Vagina (tissue), 2 donors: ENCODE measurements at places on chromosomes 12 and 14.

- no peaks in the 10 kb centered on the region for H3K36me3 ChIP-seq
- no peak overlapping the region for H3K4me3 ChIP-seq
- no peaks in the 10 kb centered on the region for H3K27me3 ChIP-seq
- no peak overlapping the region for H3K27ac ChIP-seq
- H3K4me1 ChIP-seq, result no peaks in the 10 kb centered on the region
Measured at GRCh38 chr14:53048631-53049030, 97.8 kb upstream of the FERMT2 start.

DNA sequence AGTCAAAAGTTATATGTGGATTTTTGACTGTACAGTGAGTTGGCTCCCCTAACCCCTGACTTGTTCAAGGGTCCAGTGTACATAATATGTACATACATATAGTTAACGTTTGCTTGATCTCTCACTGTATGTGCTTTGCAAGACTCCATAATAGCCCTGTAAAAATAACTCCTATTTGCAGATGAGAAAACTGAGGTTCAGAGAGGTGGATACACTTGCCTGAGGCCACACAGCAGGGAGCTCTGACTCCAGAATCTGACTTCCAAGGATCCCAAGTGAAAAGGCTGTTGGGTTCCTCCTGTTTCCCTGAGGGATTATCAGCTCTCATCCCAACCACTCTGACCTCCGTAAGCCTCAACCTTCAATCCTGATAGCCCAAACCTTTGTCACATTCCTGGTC, 41.7 kb downstream of the CMKLR1 start:
- DNase-seq, result no peak
- peaks cover 5% of the 10 kb centered on the region for H3K4me1 ChIP-seq
- H3K36me3 ChIP-seq, result no peaks in the 10 kb centered on the region
- no peaks in the 10 kb centered on the region for H3K27me3 ChIP-seq

DNA sequence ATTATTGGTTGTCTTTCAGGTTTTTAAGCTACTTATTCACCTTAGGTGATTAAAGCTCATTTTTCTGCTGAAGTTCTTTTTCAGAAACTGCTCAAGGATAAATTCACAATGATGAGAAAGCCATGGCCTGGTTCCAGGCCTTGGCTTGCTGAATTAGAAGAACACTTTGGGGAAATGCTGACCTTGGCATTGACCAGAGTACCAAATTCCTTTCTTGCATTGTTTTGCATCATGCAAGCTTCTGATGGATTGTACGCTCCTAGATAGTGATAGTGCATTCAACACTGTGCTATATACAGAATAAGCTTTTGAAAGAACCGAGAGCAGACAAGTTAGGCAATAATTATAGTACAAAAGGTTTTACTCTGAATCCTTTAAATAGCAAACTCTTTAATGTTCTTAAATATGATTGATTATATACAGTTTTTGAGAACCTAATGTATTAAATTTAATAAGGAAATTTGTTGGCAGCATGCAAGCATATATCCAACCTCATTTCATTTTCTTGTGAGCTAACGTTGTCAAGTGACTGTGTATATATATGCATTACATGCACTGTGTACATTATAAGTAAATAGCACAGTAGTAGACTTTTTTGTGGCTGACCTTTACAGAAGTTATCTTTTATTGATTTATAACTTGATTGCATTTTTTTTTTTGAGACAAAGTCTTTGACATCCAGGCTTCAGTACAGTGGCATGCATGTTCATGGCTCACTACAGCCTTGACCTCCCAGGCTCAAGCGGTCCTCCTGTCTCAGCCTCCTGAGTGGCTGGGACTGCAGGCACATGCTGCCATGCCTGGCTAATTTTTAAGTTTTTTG, 99.2 kb downstream of the DIP2B start:
- H3K27me3 ChIP-seq, result no peaks in the 10 kb centered on the region
- no peak for DNase-seq
- H3K27ac ChIP-seq, result peak overlapping the region; percentile 17
- no peaks in the 10 kb centered on the region for H3K36me3 ChIP-seq
- no peak overlapping the region for H3K4me3 ChIP-seq

GRCh38 chr14:99055019-99055418, 217.0 kb downstream of the BCL11B start:
- no peak overlapping the region for H3K4me3 ChIP-seq
- no peak overlapping the region for H3K27ac ChIP-seq
- no peaks in the 10 kb centered on the region for H3K36me3 ChIP-seq
- H3K27me3 ChIP-seq, result no peaks in the 10 kb centered on the region

DNA sequence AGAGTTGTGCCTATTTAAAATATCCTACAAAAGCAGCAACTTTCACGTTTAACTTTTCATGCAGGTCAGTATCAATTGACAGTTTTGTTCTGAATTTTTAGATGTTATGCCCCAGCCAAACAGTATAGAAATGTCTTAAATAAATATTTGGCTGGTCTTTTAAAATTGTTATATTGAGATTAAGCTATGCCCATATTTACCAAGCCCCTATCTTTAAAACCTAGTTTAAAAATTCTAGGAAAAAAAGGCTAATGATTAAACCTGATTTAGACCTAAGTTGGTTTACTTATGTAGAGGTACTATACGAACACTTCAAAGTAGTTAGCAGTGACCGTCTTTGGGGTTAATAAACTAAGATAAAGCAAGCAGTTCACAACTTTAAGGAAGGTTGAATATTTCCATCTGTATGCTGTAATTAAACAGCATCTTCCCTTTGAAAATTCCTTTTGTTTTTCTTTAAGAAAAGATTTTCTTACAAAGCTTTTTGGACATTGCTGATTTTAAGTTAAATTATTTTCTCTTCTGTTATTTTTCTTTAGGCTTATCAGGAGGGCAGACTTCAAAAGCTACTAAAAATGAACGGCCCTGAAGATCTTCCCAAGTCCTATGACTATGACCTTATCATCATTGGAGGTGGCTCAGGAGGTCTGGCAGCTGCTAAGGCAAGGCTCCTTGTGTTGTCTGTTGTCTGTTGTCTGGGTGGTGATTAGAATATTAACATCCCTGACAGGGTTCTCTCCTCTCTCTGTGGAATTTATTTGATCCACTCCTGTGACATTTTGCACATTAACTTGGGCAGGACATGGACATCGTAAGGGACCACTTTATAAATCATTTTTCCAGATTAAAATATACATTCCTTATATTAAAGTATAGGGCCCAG, 7.5 kb downstream of the EID3 start:
- H3K4me1 ChIP-seq, result peaks cover 21% of the 10 kb centered on the region
- peaks cover 42% of the 10 kb centered on the region for H3K36me3 ChIP-seq
- no peak for DNase-seq
- H3K27ac ChIP-seq, result no peak overlapping the region
- no peaks in the 10 kb centered on the region for H3K27me3 ChIP-seq
- no peak overlapping the region for H3K4me3 ChIP-seq

- no peaks in the 10 kb centered on the region for H3K4me1 ChIP-seq
- no peak overlapping the region for H3K4me3 ChIP-seq
- H3K36me3 ChIP-seq, result no peaks in the 10 kb centered on the region
- no peak for DNase-seq
- no peaks in the 10 kb centered on the region for H3K27me3 ChIP-seq
- no peak overlapping the region for H3K27ac ChIP-seq
Measured at GRCh38 chr12:77070382-77070781, 5.0 kb upstream of the E2F7 start.

DNA sequence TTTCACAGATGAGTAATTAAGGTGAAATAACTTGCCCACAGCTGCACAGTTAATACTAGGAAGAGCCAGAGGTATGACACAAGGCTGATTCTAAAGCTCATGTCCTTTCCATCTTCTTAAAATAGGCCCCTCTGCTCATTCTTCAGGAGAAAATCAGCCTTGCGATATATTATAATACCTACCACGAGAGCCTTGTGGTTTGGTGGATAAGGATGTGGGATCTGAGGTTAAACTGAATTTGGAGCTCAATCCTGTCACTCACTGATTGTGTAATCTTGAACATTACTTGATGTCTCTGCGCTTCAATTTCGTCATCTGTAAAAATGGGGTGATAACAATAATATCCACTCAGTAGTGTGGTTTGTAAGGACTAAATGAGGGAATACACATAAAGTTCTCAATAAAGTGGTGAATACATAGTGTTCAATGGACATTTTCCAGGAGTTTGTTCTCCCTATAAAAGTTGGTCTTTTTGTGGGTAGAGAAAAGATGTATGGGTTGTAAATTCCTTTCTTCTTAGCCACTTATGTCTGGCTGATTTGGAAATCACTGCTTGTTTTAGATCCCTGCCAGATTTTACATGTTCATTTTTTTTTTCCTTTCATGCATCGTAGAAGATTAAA, 25.1 kb upstream of the ATP2B1 start:
- H3K27ac ChIP-seq, result peak overlapping the region; percentile 41
- H3K4me3 ChIP-seq, result no peak overlapping the region
- H3K27me3 ChIP-seq, result no peaks in the 10 kb centered on the region
- no peaks in the 10 kb centered on the region for H3K36me3 ChIP-seq
- no peak for DNase-seq

GRCh38 chr14:68246074-68246785, 426.7 kb downstream of the RAD51B start:
- no peaks in the 10 kb centered on the region for H3K36me3 ChIP-seq
- DNase-seq, result no peak
- no peak overlapping the region for H3K4me3 ChIP-seq
- peaks cover 81% of the 10 kb centered on the region for H3K4me1 ChIP-seq
- no peaks in the 10 kb centered on the region for H3K27me3 ChIP-seq
- peak overlapping the region; percentile 92 for H3K27ac ChIP-seq

GRCh38 chr14:103001226-103001625, 56.1 kb downstream of the CDC42BPB start:
- peaks cover 64% of the 10 kb centered on the region for H3K36me3 ChIP-seq
- DNase-seq, result no peak
- no peak overlapping the region for H3K4me3 ChIP-seq
- no peaks in the 10 kb centered on the region for H3K27me3 ChIP-seq

DNA sequence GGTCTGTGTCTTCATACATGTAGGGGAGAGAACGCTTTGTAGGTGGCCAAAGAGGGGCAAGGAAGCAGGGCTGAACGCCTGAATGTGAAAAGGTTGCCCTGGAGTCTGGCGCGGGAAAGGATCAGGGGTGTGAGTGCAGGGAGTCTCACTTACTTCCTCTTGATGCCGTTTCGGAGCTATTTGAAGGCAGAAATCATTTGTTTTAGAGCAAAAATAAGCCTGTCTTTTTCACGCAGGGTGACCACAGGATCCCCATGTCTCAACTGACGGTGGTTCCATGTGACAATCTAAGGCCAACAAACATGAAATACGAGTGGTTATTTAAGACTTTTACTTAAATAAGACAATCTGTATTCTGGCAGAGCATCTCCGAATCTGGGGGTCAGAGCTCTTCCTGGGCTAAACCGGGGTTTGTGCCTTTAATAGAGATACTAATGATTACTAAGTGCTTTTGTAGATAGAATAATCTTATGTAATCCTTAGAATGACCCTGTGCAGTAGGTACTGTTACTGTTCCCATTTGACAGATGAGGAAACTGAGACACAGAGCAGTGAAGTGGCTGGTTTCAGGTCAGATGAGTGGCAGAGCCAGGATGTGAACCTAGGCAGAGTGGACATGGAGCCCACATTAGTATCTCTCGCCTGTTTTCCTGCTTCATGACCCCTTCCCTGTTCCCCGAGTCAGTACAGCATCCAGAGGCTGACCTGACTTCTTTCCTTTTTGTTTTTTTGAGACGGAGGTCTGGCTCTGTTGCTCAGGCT, 1.9 kb downstream of the BRI3BP start:
- peaks cover 21% of the 10 kb centered on the region for H3K4me1 ChIP-seq
- H3K4me3 ChIP-seq, result no peak overlapping the region
- no peaks in the 10 kb centered on the region for H3K36me3 ChIP-seq
- H3K27me3 ChIP-seq, result no peaks in the 10 kb centered on the region
- no peak overlapping the region for H3K27ac ChIP-seq
- no peak for DNase-seq

DNA sequence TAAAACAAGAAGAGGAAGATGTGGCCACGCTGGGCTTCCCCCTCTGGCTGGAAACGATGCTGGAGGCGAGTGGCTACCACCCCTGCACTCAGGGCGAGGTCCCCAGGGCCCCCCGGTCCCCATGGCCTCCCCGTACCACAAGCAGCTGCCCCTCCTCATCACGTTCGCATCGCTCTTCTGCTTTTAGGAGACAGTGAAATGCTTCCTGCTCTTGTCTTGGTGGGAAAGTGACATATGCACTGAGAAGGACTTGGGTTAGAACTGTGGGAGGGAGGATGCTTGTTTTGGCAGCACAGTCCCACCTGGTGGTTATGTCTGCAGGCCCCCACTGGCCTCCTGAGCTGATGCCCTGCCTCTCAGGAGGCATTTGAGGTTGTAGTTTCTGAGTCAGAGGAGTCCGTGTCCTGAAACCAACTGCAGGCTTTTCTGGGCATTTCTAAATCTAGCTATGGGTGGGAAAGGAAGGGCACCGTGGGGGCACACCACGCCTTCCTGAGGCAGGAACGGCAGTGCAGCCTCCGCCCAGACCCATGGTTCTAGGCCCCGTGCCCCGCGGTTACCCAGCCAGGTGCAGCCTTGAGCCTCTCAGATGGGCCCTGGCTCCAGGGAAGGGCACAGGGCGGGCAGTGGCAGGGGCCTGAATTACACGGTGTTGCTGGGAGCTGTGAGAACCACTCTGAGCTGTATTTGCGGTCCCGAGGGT, 139.3 kb downstream of the ADGRD1 start:
- H3K4me3 ChIP-seq, result no peak overlapping the region
- H3K4me1 ChIP-seq, result peaks cover 22% of the 10 kb centered on the region
- no peaks in the 10 kb centered on the region for H3K36me3 ChIP-seq
- H3K27ac ChIP-seq, result no peak overlapping the region

- no peak for DNase-seq
- H3K27ac ChIP-seq, result no peak overlapping the region
- no peaks in the 10 kb centered on the region for H3K27me3 ChIP-seq
- H3K36me3 ChIP-seq, result no peaks in the 10 kb centered on the region
- H3K4me3 ChIP-seq, result no peak overlapping the region
Measured at GRCh38 chr14:98512501-98513251, 759.3 kb downstream of the BCL11B start.

- peak within 1 kb of the TSS; percentile 60 for H3K4me3 ChIP-seq
- no peaks in the 10 kb centered on the region for H3K36me3 ChIP-seq
Measured at GRCh38 chr14:103847451-103848174, at the start of gene PPP1R13B. PPP1R13B (minus strand) TSS chr14:103847575; CDS start chr14:103847307, 268 bp downstream.

DNA sequence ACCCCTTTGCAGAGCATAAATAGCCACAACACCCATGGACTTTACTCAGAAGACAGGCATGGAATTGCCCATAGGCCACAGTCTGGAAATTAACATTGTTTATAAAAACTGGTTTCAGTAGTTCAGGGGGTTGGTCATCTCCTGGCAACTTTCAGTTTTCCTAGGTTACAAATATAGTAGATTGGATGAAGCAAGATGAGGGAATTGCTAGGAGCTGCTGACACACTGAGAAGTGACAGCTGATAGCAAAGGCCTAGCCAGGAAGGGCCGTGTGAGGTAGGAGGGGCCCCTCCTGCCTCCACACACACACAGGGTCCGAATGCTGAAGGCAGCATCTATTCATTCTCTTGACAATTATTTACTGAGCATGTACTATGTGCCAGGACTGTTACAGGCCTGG, 8.3 kb downstream of the GALNT16 start:
- no peak overlapping the region for H3K27ac ChIP-seq
- H3K27me3 ChIP-seq, result no peaks in the 10 kb centered on the region
- H3K4me1 ChIP-seq, result no peaks in the 10 kb centered on the region
- DNase-seq, result no peak

DNA sequence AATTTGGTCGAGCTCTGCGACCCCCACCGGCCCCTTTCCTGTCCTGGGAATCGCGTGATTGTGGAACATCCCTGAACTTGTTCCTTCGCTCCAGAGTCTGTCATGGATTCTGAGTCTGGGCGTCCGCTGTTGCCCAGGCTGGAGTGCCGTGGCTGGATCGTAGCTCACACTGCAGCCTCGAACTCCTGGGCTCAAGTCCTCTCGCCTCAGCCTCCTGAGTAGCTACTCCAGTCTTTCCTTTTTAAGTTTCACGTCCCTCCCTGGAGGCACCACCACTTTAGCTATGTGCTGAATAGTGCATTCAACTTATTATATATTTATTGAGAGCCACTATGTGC, 698 bp downstream of the ACOT6 start:
- no peaks in the 10 kb centered on the region for H3K36me3 ChIP-seq
- no peaks in the 10 kb centered on the region for H3K27me3 ChIP-seq
- peak overlapping the region; percentile 74 for H3K27ac ChIP-seq
- no peak for DNase-seq
